ENCODE measurements at places on chromosomes 5 and 9.

DNA sequence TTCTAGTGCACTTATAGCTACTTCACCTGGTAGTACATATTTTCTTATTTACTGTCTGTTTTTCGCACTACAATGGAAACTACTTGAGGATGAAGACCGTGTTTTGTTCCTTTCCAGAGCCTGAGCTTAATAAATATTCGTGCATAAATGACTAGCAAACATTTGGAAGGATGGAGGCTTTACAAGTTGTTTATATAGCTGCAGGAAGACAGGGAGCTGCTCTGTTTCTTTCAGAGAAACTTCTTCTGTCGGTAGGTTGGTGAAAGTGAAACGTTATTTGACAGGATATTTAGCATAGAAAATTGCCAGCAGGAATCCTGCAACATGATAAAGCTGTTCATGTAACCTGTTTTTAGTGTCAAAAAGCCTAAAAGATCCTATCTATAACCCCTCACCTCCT, 210.6 kb downstream of the PCSK5 start:
- DNase-seq: no peak

DNA sequence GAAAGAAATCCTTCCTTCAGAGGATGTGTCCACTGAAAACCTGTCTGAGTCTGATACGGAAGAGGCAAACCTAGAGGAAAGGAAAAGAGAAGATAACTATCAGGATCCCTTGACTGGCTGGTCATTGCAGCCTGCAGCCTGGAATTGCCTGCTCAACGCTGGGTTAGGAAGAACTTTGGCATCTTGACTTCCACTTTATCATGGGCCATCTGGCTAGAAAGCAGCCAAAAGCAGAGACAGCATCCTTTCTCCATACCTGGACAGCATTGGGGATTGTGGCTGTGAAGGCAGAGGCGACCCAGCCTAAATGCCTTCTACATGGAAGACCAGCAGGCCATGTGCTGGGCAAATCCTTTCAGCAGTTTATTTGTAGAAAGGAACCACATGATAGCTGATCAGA, 58.7 kb upstream of the PTPN3 start:
- DNase-seq: no peak

DNA sequence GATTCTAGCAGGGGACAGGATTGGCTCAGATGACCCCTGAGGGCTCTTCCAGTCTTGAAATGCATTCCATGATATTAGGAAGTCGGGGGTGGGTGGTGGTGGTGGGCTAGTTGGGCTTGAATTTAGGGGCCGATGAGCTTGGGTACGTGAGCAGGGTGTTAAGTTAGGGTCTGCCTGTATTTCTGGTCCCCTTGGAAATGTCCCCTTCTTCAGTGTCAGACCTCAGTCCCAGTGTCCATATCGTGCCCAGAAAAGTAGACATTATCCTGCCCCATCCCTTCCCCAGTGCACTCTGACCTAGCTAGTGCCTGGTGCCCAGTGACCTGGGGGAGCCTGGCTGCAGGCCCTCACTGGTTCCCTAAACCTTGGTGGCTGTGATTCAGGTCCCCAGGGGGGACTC, 2.9 kb upstream of the MYOZ3 start:
- DNase-seq: no peak

DNA sequence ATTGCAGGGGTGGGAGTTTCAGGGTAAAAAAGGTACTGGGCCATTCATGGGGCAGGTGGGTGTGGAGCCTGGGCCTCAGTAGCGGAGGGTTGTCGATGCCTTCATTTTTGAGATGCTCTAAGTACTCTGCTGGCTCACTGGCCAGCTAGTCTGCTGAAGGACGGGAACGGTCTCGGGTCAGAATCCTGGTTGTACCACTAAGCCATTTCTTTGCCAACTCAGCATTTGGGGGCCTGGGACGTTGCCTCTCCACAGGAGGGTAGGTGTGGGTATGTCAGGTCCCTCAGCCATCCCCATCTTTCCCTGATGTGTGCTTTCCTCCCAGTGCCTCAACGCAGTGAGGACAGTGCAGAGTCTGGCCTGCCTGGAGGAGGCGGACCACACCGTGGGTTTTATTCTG, 25.1 kb downstream of the SH3GLB2 start:
- no peak for DNase-seq

GRCh38 chr5:168413062-168413461, 73.2 kb upstream of the RARS1 start:
- DNase-seq: no peak

GRCh38 chr9:107112707-107113243, 170.3 kb upstream of the RAD23B start:
- no peak for DNase-seq

DNA sequence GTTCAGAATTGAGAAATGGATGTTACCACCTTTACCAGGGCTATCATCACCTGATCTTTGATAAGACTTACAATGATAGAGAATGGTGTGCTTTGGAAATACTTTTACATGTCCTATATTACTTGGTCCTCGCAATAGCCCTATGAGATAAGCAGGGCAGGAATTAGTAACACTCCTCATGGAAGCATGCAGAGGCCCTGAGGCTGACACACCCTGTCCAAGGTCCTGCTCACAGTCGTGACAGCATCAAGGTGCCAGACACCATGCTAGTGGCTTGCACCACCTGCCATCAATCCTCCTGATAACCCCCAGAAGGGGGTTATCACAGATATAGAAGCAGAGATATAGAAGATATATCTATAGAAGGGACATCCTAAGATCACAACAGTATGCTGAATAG, 216.8 kb upstream of the TBC1D2 start:
- DNase-seq: no peak

GRCh38 chr9:5554254-5554653, 43.9 kb downstream of the PDCD1LG2 start:
- no peak for DNase-seq

DNA sequence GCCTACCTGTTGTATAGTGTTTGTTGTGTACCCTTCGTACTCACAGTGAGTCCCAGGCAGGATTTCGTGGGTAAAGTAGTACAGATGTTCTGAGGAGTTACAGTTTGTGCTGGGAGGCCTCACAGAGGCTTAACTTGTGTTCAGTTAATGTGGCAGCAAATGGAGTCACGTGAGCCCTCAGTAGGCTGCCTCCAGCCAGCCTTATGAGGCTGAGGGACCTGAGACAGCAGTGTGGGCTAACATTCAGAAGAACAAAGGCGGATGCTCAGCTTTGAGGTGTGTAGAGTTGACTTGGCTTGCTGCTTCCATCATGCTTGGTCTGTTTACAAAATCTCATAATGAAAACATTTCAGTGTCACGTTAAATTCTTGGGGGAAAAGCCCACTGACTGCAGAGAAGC, 118.1 kb downstream of the TRIO start:
- no peak for DNase-seq
